ENCODE measurements at places on chromosomes 16 and 17.

DNA sequence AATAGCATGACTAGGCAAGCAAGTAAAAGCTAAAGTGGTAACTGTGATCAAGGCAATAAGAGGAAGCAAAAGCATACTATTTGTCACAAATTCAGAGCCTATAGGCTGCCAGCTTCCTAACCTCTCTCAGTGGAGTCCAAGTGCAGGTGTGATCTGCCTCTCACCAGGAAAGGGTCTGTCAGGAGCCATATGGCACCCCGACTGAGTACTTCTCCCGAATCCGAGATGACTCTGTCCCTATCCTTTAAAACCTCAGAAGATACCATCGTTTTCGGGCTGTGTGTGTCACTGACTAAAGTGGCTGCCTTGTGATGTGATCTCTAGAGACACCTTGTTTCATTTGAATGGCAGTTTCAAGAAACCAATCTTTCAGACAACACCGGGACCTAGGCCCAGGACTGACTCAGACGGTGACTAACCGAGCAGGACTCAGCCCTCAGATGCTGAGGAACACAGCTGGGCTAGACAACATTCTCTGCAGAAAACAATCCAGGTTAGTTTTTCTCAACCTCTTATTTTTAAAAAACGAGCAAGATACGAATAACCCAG is 63.6 kb downstream of the SMG6 start:
- peak; percentile 76 for DNase-seq

- peak; percentile 68 for DNase-seq
Measured at GRCh38 chr17:75087558-75088453, at the start of gene SLC16A5. Gene SLC16A5 (plus strand): TSS chr17:75087954. CDS start chr17:75093637, 5,683 bp downstream.

DNA sequence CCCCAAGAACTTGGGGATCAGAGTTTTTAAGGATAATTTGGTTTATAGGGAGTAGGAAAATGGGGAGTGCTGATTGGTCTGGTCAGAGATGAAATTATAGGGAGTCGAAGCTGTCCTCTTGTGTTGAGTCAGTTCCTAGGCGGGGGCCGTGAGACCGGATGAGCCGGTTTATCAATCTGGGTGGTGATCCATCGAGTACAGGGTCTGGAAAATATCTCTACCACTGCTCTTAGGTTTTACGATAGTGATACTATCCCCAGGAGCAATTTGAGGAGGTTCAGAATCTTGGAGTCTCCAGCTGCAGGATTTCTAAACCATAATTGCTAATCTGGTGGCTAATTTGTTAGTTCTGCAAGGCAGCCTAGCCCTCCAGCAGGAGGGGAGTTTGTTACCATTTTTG is 403.4 kb downstream of the CDH11 start:
- no peak for DNase-seq

- no peak for DNase-seq
Measured at GRCh38 chr16:19644877-19645276, 73.2 kb downstream of the KNOP1 start.

DNA sequence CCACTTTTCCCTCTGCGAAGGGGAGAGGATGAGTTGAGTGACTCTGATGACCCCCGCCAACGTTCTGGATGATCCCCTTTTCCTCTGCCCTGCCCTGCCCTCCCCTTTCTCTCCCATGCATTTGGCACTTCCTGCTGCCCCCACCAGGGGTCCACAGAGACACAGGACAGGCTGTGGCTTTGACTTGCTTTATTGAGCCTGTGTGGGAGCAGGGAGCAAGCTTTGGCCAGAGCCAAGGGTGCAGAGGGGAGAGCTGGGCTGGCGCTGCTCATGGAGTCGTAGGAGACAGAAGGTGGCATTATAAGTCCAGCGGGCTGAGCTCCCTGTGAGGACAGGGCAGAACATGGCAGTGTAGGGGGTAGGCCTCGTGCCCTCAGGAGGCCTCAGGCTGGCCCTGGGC is 1.6 kb downstream of the PPY start:
- no peak for DNase-seq

- no peak for DNase-seq
Measured at GRCh38 chr16:29920288-29921033, 5.6 kb downstream of the KCTD13 start.

DNA sequence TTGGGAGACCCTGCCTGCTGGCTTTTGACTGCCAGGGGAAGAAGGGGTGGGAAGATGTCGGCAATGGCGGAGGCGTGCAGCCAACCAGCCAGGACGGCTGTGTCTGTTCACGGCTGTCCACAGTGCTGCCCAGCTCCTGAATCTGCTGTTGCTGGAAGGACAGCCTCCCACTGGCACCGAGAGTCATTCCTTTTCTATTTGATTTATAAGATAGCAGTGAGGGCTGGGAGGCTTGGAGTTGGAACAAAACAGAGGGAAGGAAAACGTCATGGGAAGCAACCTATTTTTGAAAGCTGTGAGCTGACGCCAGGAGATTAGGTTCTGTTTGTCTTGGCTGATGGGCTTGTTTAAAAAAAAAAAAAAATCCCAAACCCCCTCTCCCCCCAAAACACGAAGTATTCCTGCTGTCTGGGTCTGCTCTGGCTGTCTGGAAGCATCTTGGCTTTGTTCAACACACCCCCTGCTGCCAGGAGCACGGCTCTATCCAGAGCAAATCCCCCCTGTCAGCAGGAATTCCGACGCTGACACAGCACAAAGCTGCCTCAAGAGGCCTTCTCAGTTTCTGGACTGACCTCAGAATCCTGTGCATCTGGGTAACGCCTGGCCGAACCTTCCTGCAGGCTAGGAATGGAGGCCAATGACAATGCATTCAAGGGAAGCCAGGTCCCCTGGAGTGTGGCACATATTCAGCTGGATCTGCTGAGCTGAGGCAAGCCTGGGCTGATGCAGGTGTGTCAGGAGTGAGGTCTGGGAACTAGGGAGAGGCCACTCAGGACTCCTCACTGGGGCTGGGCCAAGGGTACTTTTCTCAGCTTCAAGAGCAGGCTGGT is 41.0 kb upstream of the SREBF1 start:
- peak; percentile 42 for DNase-seq

DNA sequence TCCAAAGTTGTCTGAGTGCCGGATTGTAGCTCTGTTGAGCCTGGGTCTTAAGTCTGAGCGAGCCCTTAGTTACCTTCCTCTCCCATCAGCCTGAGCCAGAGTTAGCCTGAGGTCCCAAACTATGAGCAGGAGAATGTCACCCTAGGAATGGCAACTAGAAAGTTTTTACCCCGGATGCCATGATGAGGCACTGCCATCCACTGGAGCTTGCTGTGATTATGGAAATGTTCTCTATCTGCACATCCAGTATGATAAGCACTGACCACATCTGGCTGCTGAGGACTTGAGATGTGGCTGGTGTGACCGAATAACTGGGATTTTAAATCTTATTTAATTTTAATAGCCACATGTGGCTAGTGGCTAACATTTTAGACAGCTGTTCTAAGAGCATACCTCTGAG is 550.0 kb downstream of the CDH13 start:
- no peak for DNase-seq

DNA sequence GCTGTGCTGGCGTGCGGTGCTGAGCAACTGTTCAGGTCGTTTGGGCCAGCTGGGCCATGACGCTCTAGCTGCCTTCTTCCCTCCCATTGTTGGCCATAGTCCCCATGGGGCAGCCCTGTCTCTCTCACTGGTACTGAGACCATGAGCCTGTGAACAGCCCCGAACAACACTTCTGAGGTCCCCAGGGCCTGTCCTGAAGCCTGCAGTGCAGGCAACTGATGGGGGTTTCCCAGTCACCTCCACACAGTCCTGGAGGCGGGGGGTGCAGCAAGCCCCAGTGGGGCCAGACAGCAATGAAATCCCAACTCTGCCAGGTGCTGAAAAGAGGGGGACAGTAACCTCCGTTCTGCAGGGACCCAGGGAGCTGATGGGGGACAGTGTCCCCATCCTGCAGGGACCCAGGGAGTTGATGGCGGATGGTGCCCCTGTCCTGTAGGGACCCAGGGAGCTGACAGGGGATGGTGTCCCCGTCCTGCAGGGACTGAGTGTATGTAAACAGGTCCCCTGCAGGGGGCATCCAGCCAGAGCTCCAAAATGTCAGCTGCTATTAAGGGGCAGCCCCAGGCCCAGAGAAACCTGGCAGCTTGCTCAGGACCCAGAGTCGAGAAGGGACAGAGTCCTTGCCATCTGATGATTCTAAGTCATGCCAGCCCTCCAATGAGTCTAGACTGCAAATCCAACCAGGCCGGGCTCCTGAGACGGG is 30.4 kb downstream of the ENGASE start:
- DNase-seq, result no peak

GRCh38 chr17:29379084-29379991 is 10.8 kb upstream of the TAOK1 start:
- no peak for DNase-seq

DNA sequence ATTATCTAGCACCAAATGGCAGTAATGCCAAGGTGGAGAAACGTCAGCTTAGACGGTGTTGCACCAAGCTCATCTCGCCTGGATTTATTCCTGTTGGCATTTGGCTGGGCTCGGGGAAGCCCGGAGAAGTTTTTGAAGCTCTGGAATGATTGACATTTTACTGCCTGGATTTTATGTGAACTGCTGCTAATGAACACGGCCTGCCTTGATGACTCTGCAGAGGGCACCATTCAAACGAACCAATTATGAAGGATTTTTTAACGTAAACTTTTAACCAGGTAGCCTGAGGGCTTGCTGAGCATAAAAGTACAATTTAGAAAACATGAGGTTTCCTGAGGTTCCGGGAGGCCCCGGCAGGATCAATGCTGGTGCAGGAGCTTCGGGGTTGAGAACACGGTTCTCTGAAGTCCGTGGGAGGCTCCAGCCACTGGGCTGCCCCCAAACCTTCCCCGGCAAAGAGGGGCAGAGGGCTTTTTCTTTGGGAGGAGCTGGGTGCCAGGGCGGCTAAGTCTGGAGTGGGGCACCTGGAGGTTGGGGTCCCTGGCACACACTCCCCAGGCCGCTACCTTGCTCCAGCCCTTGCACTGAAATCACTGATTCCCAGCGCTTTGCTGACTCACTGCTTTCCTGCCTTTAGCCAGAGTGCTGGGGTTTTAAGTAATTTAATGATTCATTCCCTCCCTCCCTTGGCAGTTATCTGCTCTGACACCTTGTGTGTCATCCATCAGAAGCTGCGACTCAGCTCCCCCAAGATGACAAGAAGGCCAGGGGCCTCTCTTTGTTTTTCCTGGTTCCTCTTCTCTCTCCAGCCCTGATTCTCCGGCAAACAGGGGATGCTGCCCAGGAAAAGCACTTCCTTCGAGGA is 161.2 kb upstream of the IRX3 start:
- DNase-seq, result peak; percentile 39

DNA sequence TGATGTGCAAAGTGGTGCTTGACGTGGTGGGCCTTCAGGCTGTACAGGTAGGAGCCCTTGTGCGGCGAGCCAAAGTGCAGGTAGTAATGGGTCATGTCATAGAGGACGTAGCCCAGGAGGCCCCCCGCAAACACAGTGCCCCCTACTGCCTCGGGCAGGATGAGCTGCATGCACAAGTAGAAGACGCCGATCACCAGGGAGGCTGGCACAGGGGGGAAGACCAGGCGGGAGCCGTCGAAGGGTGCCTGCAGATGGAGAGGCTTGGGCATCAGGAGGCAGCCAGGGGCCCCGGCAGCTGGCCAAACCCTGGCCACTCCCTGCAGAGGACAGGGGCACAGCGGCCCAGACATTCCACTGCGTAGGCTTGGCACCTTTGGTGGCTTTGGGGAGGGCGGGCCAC is 15.7 kb upstream of the MLKL start:
- DNase-seq, result no peak

DNA sequence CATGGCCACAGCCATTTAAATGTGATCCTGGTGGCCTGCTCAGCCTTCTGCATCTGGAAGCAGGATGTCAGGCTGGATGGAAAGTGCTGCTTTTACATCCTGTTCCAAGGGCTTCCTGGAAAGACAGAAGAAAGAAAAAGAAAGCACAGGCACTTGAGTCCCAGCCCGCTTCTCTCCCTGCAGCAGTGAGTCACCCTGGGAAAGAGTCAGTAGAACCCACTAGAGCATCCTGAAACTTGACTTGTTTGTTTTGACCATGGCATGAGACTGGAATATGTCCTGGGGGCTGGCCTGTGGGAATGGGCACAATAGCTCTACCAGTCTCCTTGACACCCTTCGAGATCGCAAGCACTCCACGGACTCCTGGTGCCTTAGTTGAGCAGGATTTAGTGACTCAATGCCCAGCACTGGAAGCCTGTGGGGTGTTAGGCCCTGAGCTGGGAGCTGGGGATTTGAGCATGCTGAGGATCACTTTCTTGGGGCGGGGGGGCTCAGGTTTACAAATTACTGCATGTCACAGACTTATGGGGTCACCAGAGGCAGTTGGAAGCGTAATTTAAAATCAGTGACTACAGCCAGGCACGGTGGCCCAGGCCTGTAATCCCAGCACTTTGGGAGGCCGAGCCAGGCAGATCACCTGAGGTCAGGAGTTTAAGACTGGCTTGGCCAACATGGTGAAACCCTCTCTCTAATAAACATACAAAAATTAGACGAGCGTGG is 22.1 kb upstream of the GNA13 start:
- no peak for DNase-seq

DNA sequence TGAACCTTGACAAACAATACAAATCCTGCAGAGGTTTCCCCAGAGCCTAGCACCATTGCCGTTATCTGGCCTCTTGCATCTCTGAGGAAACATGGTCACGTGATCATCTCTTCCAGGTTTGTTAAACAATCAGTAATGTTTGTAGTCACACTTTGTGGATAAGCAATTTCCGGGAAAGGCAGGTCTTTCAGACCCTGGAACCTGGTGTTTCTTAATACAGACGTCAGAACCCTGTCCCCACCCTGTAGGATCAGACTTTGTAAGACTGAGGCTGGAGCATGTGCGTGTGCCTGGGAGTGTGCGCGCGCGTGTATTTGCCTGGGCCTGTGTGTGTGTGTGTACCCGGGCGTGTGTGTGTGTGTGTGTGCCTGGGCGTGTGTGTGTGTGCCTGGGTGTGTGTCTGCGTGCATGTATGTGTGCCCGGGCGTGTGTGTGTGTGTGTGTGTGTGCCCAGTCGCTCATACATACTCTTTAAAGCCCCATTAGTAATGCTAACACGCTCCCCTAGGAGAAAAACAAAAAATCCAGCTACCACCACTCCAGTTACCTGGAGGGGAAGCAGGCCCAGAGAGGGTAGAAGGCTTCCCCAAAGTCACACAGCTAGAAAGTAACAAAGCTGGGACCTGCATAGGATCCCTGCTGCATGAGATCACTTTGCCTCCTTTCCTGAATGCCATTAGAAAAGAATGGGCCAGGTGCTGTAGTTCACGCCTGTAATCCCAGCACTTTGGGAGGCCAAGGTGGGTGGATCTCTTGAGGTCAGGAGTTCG is 5.3 kb downstream of the CTNS start:
- DNase-seq, result no peak

- no peak for DNase-seq
Measured at GRCh38 chr16:83075956-83076355, 449.2 kb downstream of the CDH13 start.
